CD4-positive, alpha-beta T cell treated with Interleukin-6 for 4 hours (primary cell): ENCODE measurements at places on chromosomes 5 and 9.
A peak's percentile ranks its signal among the peaks of the same experiment; 100 is the strongest.

DNA sequence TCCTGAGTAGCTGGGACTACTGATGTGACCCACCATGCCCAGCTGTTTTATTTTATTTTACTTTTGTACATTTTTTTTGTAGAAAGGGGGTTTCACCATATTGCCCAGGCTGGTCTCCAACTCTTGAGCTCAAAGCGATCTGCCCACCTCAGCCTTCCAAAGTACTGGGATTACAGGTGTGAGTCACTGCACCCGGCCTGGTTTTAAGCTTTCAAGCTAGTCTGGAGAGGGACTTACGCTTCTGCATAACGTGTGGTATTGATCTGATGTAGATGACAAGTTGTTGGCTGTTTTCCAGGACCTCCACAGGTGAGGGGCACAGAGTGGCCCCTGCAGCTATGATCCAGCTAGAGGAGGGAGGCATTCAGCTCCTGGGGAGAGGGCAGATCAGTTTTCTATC, 6.8 kb upstream of the CCL21 start:
- DNase-seq, result no peak

DNA sequence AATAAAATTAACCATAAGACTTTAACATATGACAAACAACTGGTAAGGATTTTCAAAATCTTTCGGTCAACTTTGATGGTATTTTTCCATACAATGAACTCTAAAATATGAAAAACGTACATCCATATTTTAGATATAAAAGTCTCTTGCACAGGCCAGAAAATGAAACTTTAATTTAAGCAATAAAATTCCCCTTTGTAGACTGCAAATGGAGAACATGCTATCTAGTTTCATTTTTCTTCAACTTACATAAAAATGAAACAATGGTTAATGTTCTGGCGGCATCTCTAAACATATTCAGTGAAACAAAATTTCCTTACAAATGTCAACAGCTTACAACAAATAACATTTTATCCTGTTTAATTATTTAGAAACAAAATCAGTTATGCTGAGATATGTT, 84.0 kb downstream of the USP20 start:
- no peak for DNase-seq

- no peak for DNase-seq
These were observed 85.6 kb upstream of the SLC44A1 start for GRCh38 chr9:105158898-105159297.

DNA sequence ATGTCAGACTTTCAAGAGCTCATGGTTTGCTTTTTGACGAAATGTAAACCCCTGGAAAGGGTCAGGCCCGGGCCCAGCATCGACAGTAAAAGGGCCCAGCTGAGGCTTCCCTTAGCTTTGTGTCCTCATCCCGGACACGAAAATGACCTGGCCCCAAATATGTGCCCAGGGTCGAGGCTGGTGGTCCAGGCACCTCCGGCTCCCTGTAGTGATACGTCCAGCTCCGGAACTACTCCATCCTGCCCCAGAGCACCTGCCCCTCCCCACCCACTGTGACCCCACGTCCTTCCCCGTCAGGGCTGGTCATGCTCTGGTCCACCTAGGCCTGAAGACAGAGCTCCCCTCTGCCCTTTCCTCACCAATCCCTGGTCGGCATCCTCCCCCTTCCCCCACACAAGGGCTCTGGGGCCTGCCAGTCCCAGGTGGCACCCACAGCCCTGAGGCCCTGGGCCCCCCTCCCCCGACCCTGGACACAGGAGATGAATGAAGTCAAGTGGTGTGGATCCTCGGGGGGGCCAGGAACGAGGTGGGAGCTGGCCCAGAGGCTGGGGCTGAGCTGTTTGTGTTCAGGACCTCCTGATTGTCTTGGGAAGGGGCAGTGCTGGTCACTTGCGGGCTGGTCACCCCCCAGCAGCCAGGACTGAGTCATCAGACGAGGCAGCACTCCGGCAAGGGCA, 6.2 kb downstream of the OBP2A start:
- DNase-seq, result no peak

- no peak for DNase-seq
These were observed 50.2 kb downstream of the TIMD4 start for GRCh38 chr5:156912869-156913268.

- no peak for DNase-seq
These were observed 153.0 kb downstream of the FER start for GRCh38 chr5:108900668-108901067.

- DNase-seq, result no peak
These were observed 57.7 kb downstream of the LMX1B start for GRCh38 chr9:126671381-126671831.

GRCh38 chr5:17434982-17435381, 63.0 kb upstream of the TAF11L2 start:
- no peak for DNase-seq

DNA sequence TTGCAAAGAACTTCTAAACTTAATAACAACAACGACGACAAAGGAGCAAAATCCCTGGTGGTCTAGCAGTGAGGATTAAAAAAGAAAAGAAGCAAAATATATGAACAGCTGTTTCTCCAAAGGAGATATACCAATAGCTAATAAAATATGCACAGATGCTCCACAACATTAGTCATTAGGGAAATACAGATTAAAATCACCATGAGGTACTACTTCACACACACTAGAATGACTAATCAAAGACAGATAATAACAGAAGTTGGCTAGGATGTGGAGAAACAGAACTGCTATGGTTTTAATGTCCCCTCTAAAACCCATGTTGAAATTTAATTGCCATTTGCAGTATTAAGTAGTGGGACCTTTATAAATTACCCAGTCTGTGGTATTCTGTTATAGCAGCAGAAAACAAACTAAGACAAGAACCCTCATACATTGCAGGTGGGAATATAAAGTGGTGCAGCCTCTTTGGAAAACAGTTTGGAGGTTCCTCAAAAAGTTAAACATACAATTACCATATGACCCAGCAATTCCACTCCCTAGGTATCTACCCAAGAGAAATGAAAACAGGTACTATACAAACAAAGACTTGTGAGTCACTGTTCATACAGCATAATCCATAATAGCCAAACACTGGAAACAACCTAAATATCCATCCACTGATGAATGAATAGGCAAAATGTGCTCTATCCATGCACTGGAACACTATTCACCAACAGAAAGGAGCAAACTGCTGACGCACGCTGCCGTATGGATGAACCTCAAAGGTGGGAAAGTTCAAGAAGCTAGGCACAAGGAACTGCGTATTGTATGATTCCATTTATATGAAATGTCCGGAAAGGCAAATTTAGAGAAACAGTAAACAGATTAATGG, 11.4 kb upstream of the DUSP1 start:
- no peak for DNase-seq

GRCh38 chr5:107361945-107362344, 308.8 kb downstream of the EFNA5 start:
- DNase-seq, result no peak

DNA sequence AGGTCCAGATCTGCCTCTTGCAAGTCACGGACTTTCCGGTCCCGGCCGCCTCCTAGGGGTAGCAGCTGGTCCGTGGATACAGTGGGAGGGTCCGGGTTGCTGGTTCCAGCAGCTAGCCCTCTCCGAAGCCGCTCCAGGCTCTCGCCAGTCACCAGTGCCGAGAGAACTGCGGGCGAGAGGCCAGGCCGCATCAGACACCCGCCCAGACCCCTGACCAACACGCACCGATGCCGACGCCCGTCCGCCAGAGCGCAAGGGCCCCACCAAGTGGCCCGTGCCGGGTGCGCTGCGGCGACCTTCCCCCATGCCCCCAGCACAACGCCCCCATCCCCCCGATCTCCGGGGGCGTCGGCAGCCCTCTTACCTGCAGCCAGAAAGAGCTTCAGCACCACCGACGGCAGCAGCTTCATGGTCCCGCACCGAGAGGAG, 470 bp downstream of the HBEGF start:
- DNase-seq, result no peak

DNA sequence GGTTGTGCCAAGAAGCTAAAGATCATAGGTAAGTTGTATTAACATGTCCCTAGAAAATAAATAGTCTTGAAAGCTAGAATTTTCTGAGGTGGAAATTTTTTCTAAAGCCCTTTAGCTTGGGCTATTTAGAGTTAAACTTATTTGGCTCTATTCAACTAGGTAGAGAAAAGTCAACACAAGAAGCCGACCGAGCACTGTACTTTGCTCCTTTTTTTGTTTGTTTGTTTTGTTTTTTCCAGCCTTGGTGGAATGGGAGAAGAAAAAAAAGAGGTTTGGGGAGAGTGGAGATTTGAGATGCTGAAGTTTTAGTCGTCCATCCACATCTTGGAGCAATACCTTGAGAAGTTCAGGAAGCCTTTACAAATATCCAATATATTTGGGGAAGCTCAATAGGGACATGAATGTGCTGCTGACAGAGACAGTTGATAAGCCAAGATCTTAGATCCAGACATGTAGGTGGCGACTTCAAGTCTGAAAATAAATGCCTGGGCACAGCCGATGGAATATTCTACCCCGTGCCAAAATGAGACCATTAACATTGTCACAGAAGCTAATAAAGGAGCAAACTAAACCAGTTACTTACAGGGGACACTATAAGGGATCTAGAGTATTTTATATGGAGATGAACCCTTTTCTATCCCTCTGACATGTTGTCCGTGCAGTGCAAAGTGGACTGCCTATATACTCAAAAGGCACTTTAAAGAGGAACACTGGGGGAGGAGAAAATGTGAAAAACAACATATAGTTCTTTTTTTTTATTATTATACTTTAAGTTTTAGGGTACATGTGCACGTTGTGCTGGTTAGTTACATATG, 466.1 kb downstream of the PTPRD start:
- no peak for DNase-seq

DNA sequence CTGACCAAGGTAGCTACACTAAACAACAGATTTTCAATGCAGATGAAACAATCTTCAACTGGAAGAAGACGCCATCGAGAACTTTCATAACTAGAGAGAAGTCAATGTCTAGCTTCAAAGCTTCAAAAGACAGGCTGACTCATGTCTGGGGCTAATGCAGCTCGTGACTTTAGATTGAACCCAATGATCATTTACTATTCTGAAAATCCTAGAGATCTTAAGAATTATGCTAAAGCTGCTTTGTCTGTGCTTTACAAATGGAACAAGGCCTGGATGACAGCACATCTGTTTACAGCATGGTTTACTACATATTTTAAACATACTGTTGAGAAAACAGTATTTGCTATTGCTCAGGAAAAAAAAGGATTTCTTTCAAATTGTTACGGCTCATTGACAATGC, 54.9 kb downstream of the RICTOR start:
- DNase-seq, result no peak

GRCh38 chr9:123353984-123354591, 1.9 kb upstream of the CRB2 start:
- peak; percentile 65 for DNase-seq

GRCh38 chr5:141914199-141914743, 9.4 kb upstream of the DELE1 start:
- DNase-seq, result peak; percentile 28

- DNase-seq, result no peak
These were observed 135.8 kb downstream of the TRIM36 start for GRCh38 chr5:115033861-115034260.

GRCh38 chr5:16147179-16147900, 32.3 kb downstream of the MARCHF11 start:
- DNase-seq, result no peak

DNA sequence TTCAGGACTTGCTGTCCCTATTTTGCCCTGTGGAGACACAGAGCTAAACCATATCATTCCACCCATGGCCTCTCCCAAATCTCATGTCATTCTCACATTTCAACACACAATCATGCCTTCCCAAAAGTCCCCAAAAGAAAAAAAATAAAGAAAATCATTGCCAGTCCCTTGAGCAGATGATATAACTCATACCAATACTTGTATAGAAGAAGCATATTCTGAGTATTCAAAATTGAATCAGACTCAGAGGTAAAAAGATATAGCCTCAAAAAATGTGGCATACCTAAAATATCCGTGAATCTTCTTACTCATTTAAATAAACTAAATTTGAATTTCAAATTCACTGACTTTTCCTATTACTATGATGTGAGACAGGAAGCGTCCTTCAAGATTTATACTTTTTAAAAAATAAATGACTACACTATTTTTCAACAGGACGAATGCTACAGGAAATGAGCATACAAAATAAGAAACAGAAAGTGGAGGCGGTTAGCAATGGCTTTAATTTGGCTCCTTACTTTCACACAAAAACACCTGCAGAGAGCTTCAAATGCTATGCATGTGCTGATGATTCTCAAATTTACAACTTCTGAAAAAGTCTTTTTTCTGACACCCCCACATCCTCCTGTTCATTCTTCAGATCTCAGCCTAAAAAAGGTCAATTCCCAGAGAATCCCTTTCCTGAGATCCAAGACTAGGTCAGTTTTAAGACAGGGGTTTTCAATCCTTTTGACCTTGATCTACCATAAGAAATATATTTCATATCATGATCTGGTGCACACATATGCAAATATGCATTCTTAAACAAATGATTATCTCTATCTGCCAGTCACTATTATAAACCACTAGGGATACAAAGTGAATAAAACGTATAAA, 39.6 kb upstream of the DMXL1 start:
- DNase-seq, result no peak

GRCh38 chr5:175517824-175518450, 39.6 kb downstream of the SFXN1 start:
- peak; percentile 76 for DNase-seq

DNA sequence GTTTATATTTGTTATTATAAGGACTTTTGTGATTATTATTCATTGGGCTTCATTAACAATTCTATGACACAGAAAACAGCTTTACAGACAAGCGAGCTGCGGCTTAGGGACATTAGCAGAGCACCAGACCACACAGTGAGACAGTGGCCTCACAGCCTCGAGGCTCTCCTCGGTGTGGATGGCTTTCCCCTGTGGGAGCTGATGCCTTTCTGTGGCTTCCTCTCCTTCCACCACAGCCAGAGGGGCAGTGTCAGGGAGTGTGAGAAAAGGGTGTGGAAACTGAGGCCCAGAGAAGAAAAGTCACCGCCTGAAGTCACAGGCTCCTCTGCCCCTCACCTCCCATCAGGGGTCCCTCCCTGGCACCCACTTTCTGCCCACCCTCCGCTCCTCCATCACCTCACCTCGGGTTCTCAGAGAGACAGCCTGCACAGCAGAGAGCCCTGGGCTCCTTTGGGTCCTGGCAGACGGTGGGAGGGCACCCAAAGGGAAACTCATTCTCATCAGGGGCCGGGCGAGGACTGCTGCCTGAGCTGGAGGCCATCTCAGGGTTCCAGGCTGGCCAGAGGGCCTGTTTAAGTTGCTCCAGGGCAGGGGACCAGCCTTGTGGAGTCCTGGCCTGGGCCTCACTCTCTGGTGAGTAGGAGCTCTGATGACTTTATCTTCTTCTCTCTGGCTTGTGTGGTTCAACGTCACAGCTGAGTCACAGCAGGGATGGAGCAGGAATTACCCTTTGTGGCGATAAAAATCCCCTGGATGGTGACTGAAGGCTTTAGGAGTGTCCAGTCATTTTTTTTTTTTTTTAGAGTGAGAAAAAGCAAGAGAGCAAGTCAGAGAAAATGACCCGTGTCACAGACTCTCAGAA, 830 bp downstream of the TRAF1 start:
- peak; percentile 76 for DNase-seq

GRCh38 chr5:155027993-155028629, 14.6 kb downstream of the KIF4B start:
- DNase-seq, result no peak
